ENCODE measurements at places on chromosomes 5 and 9.

GRCh38 chr9:83166372-83166771, 103.4 kb upstream of the RASEF start:
- DNase-seq = no peak

DNA sequence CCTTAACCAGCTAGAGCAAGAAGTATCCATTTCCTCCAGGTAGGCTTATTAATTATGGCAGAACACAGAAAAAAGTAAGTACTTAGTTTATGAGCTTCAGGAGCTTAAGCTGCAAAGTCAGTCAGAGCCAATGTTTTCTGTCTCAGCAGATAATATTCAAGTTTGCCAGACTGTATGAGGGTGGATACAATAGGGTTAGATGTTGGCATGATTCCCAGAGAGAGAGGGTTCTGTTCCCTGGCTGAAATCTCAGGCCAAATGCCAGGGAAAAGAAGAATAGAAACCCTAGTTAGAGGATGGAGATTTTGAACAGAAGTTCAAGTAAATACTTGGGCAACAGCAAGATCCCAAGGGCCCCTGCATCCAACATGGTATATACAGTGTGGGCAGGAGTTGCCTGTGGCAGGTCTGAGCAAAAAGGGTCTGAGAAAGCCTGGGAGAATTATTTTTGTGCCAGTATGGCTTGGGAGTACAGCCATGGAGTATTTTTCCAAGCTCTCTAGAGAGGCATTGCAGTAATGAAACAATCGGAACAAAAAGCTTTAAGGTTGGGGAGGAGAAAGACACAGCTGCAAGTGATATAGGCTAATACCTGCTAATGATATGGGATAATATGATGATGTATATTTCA, 31.0 kb upstream of the ISOC1 start:
- no peak for DNase-seq

DNA sequence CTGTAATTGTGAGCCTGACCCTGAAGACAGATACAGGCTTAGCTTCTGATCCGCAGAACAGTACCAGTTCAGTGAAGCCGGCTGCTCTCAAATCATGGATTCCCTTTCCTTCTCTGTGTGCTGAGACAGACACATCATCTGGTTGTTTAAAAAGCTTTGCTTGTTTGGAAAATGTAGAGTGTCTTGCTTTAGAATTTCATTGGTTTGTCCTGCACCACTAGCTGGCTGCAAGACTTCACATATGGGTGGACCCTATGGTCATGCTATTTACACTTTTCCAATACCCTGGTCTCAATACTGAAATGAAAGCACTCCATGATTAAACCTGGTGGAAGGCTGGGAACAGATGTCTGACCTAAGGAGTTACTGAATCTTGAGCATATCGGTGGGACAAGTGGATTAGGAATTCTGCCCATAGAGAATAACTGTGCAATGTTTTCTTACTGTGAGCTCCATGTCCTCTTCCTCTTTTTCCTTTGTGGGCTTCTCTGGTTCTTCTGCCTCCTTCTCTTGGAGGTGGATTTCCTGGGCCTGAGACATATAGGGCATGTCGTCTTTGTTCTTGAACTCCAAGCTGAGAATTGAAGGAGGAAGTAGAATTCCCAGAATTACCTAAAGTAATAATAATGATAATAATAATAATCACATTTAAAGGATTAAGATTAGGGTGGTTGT, 201.1 kb upstream of the KLF9 start:
- DNase-seq = no peak

DNA sequence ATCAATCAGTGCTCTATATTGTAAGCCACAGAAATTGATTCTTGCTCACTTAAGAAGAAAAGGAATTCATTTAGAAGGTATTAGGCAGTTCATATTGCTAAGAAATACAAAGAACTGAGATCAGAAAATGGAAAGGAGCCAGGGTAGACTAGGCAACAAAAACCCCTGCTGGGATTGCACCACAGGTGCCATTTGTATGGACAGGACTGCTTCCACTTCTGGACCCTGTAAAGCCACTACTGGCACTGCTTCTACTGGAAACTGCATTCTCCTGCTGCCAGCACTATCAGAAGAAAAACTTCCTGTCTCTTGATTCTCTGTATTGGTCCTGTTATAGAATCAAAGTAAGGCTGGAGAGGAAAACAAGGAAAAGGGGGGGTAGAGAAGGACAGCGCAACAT, 45.9 kb downstream of the CERT1 start:
- no peak for DNase-seq

GRCh38 chr9:121671612-121672155, 20.2 kb downstream of the DAB2IP start:
- DNase-seq = no peak

GRCh38 chr5:154403234-154403633, 42.6 kb upstream of the SAP30L start:
- DNase-seq = no peak
